ENCODE measurements at places on chromosomes 2 and 18.

DNA sequence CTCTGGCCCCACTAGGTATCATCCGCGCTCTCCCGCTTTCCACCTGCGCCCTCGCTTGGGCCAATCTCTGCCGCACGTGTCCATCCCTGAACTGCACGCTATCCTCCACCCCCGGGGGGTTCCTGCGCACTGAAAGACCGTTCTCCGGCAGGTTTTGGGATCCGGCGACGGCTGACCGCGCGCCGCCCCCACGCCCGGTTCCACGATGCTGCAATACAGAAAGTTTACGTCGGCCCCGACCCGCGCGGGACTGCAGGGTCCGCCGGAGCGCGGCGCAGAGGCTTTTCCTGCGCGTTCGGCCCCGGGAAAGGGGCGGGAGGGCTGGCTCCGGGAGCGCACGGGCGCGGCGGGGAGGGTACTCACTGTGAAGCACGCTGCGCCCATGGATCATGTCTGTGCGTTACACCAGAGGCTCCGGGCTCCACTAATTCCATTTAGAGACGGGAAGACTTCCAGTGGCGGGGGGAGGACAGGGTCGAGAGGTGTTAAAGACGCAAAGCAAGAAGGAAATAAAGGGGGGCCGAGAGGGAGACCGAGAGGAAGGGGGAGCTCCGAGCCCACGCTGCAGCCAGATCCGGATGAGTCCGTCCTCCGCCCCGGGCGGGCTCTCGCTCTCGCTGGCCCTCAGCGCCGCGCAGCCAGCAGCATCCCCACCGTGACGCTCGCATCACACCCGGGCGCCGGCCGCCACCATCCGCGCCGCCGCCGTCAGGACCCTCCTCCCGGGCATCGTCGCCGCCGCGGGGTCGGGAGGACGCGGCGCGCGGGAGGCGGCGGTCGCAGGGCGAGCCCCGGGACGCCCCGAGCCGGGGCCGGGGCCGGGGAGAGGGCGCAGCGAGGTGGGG, 664 bp downstream of the NETO1 start:
- no peak overlapping the region for H3K27ac ChIP-seq
- H3K36me3 ChIP-seq: no peaks in the 10 kb centered on the region
- H3K4me1 ChIP-seq: no peaks in the 10 kb centered on the region
- H3K27me3 ChIP-seq: peaks cover 47% of the 10 kb centered on the region
- no peak overlapping the region for H3K4me3 ChIP-seq

DNA sequence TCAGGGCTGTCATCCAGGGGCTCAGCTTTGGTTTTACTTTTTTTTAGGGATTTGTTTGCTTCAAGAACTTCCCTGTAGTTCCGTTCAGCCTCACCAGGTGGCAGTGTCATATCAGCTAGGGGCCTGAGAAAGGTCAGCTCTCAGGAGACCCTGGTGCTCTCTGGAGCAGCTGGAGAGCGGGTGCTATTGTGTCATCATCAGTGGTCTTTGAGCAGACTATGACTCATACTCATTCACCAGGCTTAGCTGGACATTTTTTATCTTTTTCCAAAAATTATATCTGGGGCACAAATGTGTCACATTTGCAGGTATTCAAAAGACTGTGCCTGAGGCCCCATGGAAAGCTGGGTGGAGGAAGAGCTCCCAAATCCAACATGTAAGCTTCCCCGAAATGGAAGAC, 24.4 kb downstream of the ZNF892 start:
- no peak overlapping the region for H3K4me3 ChIP-seq
- peak; percentile 71 for DNase-seq
- no peak overlapping the region for H3K27ac ChIP-seq
- H3K4me1 ChIP-seq: no peaks in the 10 kb centered on the region
- H3K36me3 ChIP-seq: no peaks in the 10 kb centered on the region

- no peaks in the 10 kb centered on the region for H3K27me3 ChIP-seq
- no peaks in the 10 kb centered on the region for H3K36me3 ChIP-seq
- H3K4me3 ChIP-seq: no peak overlapping the region
- H3K4me1 ChIP-seq: peaks cover 20% of the 10 kb centered on the region
Measured at GRCh38 chr2:45826884-45827635, 175.6 kb downstream of the PRKCE start.

DNA sequence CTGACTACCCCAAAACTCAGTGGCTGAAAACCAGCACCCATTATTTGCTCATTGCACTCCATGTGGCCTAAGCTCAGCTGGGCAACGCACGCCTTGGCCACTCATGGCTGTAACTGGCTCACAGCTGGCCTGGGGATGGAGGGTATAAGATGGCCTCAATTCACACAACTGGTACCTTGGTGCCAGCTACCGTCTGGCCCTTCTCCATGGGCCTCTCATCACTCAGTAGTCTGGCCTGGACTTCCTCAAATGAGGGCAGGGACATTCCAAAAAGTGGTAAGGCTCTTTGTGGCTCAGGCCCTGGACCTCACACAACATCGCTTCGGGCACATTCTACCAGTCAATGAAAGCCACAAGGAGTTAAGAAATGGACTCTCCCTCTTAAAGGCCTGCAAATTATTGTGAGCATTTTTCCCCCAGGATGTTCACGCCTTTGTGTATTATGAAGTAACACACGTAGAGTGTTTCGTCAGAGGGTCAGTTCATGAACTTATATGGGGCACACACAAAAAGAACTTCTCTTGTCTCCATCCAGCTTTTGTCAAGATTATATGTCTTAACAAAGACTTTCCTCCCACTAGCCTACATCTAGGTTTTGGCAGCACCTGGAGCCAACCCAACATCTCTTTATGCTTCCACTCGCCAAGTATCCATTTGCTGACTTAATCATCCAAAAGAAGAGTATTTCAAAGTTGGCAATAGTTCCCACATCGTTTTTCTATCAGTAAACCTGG, 145.2 kb downstream of the CCBE1 start:
- no peaks in the 10 kb centered on the region for H3K27me3 ChIP-seq
- DNase-seq: no peak
- H3K4me3 ChIP-seq: no peak overlapping the region
- H3K27ac ChIP-seq: no peak overlapping the region
- no peaks in the 10 kb centered on the region for H3K36me3 ChIP-seq

- H3K27me3 ChIP-seq: no peaks in the 10 kb centered on the region
- no peaks in the 10 kb centered on the region for H3K36me3 ChIP-seq
- H3K4me1 ChIP-seq: peaks cover 9% of the 10 kb centered on the region
- peak; percentile 66 for DNase-seq
- no peak overlapping the region for H3K4me3 ChIP-seq
- no peak overlapping the region for H3K27ac ChIP-seq
Measured at GRCh38 chr18:76350134-76351025, 144.7 kb downstream of the ZNF516 start.

DNA sequence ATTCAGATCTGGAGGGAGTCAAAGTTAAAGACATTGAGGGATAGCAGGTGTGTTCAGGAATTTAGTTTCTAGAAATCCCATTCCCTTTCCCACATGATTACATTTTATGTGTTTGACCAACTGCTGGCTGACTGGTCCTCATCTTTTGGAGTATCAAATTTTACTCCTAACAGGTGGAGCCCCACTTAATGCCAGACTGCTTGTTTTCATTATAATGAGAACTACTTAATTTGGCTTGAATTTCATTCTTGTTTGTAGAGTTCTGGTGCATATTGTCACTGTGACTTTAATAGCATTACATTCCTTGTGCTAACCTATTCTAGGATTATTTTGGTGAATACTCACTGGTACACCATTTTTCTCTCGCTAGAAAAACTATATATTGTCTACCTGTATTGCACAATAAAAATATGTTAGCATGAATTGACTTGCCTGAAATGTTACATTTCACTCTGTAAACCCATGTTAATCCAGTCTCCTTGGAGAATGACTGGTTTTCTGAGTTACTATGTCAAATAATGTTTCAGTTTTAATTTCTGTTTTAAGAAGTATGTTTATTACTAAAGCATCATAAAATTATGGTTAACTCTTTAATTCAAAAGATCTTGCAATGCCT, 98.2 kb downstream of the TANC1 start:
- peaks cover 6% of the 10 kb centered on the region for H3K36me3 ChIP-seq
- H3K4me1 ChIP-seq: peaks cover 5% of the 10 kb centered on the region

DNA sequence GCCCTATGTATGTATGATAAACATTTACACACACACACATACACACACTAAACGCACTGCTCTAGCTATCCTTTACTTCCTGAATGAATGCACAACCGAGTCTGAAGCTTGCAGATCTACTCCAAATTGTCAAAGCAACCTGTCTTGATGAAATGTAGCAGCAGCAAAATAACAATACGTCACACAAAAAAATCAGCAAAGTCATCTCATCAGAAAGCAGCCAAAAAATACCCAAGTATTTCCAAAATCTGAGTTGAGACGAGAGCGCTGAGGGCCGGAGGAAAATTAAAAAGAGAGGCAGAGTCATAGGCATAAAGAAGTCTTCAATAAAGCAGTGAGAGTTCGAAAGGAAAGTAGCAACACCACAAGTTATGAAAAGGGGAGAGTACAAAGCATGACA, 67.7 kb downstream of the ZNF521 start:
- no peaks in the 10 kb centered on the region for H3K4me1 ChIP-seq
- H3K4me3 ChIP-seq: no peak overlapping the region
- no peaks in the 10 kb centered on the region for H3K27me3 ChIP-seq
- H3K27ac ChIP-seq: peak overlapping the region; percentile 7

DNA sequence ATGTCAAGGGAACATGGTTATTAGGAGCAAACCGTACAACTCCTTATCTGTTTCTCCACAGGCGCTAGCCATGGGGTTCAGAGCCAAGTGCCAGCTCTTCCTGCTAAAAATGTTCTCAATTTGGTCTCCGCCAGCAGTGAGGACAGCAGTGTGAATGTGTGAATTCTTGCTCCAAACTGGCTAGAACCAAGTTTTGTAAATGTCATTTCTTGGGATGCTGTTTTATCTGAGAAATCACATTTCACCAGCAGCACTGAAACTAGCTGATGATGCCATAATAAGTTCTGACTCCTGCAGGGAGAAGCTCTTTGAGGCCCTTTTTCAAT, 140.6 kb upstream of the LGALSL start:
- H3K4me1 ChIP-seq: peaks cover 17% of the 10 kb centered on the region
- H3K27me3 ChIP-seq: no peaks in the 10 kb centered on the region
- no peak overlapping the region for H3K4me3 ChIP-seq
- H3K27ac ChIP-seq: no peak overlapping the region

DNA sequence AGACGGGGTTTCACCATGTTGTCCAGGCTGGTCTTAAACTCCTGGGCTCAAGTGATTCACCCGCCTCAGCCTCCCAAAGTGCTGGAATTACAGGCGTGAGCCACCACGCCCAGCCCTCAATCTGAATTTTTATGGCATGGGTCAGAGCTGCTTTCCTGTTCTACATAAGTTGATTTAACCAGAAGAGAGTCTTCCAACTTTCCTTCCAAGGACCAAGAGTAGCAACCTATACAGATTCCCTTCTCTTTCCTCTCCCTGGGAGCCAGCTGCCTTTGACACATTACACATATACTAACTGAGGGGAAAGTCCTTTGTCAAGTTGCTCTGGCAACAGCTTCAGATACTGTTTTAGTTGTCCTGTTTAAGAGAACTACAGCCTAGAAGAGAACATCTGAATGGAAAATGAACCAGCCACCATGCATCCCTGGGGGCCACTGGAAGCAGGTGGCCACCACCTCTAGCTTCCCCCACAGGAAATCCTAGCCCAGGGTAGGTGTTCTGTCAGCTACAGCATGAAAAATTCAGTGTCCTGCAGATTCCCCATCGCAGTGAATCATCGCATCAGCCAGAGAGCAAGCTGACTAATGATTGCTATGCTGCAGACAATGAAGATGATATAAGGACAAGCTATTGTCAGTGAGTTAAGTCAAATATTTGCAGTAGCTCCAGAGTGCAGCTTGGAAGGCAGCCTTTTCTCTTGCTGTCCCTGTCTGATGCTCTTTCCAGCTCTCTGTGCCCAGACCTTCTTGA, 62.9 kb downstream of the POMC start:
- no peaks in the 10 kb centered on the region for H3K36me3 ChIP-seq
- H3K27ac ChIP-seq: no peak overlapping the region
- H3K27me3 ChIP-seq: no peaks in the 10 kb centered on the region
- H3K4me1 ChIP-seq: no peaks in the 10 kb centered on the region
- no peak overlapping the region for H3K4me3 ChIP-seq

DNA sequence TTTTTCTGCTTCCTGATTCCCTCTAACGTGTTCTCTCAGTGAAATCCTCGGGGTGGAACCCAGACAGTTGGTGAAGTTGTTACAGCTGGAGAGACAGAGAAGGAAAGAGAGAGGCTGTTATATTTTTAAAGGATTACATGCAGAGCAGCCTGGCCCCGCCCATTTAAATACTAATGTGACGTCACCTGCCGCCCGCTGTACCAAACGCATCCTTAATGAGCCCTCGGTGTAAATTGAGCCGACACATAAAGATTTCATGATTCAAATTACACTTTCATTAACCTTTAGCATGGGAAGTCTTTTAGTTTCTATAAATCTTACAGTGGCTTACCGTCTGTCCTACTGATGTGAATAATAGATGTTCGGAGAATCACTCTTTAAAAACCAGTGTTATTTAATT, 164.0 kb upstream of the SIX3 start:
- DNase-seq: no peak
- no peak overlapping the region for H3K4me3 ChIP-seq
- H3K4me1 ChIP-seq: no peaks in the 10 kb centered on the region
- H3K36me3 ChIP-seq: no peaks in the 10 kb centered on the region
- H3K27me3 ChIP-seq: no peaks in the 10 kb centered on the region

DNA sequence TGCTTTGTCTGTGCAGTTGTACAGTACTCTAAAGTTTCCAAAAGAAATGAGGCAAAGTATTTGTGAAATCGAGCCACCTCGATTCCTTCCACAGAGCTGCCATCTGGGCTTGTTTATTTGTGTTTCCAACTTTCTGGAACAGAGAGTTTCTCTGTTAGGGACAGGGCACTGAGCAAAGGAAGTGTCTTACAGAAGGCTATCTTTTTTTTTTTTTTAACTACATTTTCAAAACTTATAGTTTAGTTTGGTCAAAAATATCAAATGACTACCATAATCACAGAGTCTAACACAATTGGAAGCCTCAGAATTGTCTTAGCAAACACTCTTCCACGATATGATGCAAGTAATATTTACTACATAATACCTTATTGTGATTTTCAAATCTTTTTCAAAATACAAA, 796 bp downstream of the RFTN2 start:
- DNase-seq: no peak
- no peaks in the 10 kb centered on the region for H3K27me3 ChIP-seq
- peak overlapping the region; percentile 38 for H3K4me3 ChIP-seq
- H3K36me3 ChIP-seq: no peaks in the 10 kb centered on the region

GRCh38 chr2:45643095-45643494, 8.4 kb upstream of the PRKCE start:
- H3K4me1 ChIP-seq: no peaks in the 10 kb centered on the region
- H3K27me3 ChIP-seq: no peaks in the 10 kb centered on the region
- H3K36me3 ChIP-seq: no peaks in the 10 kb centered on the region
- no peak for DNase-seq
- peak overlapping the region; percentile 58 for H3K4me3 ChIP-seq
- H3K27ac ChIP-seq: no peak overlapping the region

GRCh38 chr18:26286008-26286407, 59.8 kb downstream of the TAF4B start:
- no peaks in the 10 kb centered on the region for H3K36me3 ChIP-seq
- no peaks in the 10 kb centered on the region for H3K27me3 ChIP-seq
- H3K27ac ChIP-seq: no peak overlapping the region

DNA sequence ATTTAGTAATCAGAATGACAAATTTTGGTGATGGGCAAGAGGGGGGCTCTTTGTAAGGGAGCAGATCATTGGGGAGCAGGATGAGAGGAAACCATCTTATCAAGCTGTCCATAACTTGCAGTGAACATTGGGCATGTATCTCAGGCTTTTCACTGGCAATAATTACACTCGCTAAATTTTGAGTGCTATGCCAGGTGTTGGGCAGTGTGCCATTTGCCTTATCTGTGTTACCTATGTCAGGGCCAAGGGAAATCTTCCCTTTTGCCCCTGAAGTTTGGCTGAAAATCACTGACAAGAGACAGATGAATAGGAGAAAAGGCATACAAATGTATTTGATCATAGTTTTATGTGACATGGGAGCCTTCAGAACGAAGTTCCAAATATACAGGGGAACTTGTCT, 39.0 kb downstream of the NOSTRIN start:
- peaks cover 4% of the 10 kb centered on the region for H3K36me3 ChIP-seq
- no peaks in the 10 kb centered on the region for H3K4me1 ChIP-seq
- no peak overlapping the region for H3K27ac ChIP-seq
- DNase-seq: no peak
- no peak overlapping the region for H3K4me3 ChIP-seq
